ENCODE measurements at places on chromosomes 6 and 20.

DNA sequence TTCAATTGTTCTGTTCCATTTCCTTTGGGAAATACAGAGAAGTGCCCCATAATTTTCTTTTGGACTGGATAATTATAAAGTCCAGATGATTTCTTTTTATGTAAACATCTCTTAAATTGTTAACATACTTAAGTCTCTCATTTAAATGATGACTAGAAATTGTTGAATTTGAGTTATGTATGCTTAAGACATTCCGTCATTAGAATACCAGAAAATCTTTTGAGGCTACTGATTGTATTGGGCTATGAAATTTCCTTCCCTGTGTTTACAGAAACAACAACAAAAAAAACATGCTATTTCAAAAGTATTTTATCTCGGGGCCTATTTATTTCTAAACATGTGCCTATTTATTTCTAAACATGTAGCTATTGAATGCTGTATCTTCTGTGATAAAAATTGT is 125.4 kb downstream of the SH3BGRL2 start:
- DNase-seq: no peak

- no peak for DNase-seq
Observed at GRCh38 chr6:132011582-132011981, 60.4 kb upstream of the CCN2 start.

GRCh38 chr6:10033223-10033829 is 381.5 kb downstream of the TFAP2A start:
- no peak for DNase-seq

GRCh38 chr20:38092915-38093314 is 59.4 kb downstream of the RPRD1B start:
- DNase-seq: no peak

Data from activated CD8-positive, alpha-beta T cell treated with anti-CD3 and anti-CD28 coated beads, Interleukin-2, amount 10 ng/mL, durations not matched to agents 7 days and 5 days (primary cell).